Stimulated activated CD4-positive, alpha-beta T cell treated with anti-CD3 and anti-CD28 coated beads, Interleukin-4, amount 100 ng/mL, for 24 hours (primary cell): ENCODE measurements at places on chromosomes 11 and 22.

DNA sequence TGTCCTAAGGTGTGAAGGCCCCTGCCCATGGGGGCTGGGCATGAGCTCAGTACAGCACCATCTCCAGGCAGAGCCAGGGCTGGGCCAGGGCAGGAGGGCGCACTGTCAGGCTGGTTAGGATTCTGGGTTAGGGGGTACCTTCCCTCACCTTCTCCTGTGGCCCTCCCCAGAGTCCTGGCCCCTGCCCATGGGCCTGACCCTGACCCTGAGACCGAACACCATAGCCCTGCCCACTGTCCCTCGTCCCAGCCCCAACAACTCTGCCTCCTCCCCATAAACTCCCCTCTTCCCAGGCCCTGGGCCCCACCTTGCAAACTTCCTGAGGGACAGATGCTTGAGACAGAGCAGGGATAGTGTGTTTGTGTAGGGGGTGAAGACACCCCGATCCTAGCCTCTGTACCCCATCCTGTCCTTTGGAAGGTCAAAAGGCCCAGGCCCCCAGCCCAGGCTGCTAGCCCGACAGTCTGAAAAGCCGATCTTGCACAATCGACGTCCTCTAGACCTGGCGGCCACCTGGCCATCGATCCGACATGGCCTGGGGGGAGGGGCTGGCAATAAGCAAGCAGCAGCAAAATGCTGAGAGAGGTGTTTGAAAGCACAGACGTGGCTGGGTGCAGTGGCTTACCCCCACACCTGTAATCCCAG is 2.7 kb upstream of the TMPRSS6 start:
- no peak for DNase-seq

DNA sequence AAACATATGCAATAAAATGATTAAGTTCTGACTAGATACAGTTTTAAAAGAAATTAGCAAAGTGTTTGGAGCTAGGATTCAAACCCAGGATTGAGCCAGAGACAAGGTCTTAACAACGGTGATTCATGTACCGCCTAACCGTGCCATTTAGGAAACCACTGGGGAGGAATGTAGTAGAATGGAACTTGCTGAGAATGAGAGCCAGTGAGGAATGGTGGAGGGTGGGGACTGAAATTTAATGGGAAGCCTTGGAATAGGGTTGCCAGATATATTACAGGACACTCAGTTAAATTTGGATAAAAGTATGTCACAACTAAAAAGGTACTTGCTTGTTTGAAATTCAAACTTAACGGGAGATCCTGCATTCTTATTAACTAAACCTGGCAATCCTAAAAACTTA is 30.4 kb upstream of the TMEM86A start:
- DNase-seq, result no peak

DNA sequence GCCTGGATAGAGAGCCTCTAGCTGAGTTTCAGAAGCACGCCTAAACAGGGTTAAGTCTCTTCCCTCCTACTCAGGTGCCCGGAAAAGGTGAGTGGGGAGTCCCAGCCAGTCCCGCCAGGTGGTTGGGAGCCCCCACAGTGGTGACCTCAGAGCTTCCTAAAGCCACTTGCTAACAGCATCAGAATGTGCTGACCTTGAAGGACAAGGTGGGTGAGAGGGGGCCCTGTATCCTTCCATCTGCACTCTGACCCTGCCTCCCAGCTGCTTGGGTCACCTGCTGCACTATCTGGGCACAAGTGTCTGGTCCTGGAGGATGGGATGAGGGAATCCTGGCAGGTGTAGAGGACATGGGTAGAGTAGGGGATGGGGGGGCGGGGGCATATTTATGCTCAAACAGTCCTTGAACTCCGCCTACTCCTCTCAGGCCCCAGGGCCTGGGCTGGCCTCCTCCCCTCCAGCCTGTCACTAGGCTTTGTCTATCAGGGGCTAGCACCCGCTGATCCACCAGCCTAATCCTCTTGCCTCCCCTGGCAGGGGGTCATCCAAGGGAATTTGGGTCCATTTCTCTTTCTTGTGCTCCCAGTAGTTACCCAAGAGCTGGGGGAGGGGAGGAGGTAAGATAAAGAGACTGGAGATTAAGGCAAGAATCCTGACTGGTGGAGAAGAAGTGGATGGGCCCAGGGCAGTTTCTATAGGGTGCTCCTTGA is 3.4 kb downstream of the USP2 start:
- DNase-seq, result no peak

GRCh38 chr11:85918910-85919794 is 64.0 kb downstream of the CCDC83 start:
- no peak for DNase-seq

GRCh38 chr11:17013548-17014320 is 480 bp downstream of the PLEKHA7 start:
- peak; percentile 13 for DNase-seq

GRCh38 chr11:898143-898511 is 12.5 kb downstream of the CHID1 start:
- DNase-seq, result no peak
